ENCODE measurements at places on chromosomes 3 and 15.

GRCh38 chr3:134216191-134216764, 34.4 kb downstream of the RYK start:
- no peak for DNase-seq

DNA sequence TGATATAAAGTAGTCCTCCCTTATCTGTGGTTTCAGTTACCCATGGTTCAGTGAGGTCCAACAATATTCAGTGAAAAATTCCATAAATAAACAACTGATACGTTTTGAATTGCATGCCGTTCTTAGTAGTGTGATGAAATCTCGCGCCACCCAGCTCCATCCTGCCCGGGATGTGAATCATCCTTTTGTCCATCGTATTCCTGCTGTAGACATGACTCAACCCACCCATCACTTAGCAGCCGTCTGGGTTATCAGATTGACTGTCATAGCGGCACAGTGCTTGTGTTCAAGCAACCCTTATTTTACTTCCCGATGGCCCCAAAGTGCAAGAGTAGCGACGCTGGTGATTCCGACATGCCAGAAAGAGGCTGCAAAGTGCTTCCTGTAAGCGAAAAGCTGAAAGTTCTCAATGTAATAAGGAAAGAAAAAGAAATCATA, 48.0 kb upstream of the MEX3B start:
- no peak for DNase-seq

- no peak for DNase-seq
Observed at GRCh38 chr3:13583251-13584180, 34.6 kb downstream of the FBLN2 start.

DNA sequence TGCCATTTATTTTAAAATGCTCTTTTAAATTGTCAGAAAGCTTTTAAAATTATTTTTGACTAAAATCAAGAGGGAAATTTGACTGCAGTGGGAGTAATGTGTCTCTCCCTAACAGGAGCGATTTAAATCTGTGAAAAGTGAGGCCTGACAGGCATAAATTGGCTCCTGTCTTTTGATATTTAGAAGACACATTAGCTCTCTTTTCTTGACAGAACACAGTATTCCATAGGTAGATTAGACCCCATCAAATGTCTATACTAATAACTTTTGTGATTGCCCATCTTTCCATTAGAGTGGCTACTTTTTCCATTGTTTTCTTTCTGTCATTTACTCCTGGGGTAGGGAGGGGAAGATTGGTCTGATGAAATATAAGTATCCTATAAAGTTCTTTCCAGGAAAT, 866.3 kb downstream of the ROBO1 start:
- DNase-seq, result no peak

- no peak for DNase-seq
Observed at GRCh38 chr3:52481819-52482521, 13.2 kb upstream of the STAB1 start.

GRCh38 chr3:133944181-133944580, 48.5 kb upstream of the RAB6B start:
- no peak for DNase-seq

DNA sequence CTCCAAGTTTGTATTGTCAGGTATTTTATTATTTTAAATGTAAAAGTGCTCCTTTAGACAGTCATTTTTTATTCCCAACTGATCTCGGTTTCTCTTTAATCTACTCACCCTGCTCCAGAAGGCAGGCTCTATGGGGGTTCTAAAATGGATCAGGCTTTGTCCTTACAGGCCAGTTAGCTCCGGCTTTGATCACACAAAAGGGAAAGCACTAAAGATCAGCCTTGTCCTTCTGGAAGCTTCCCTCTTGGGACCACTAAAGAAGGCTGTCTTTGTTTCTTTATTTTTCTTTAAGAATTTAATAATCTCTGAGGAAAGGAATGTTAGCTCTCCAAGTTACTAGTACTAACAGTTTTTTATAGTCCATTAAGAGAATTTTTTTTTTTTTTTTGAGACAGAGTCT, 560.5 kb upstream of the ZNF717 start:
- DNase-seq, result no peak

GRCh38 chr15:41911691-41912345, 18.0 kb upstream of the SPTBN5 start:
- DNase-seq, result no peak

GRCh38 chr3:142566096-142566495, 12.4 kb downstream of the ATR start:
- DNase-seq, result no peak

GRCh38 chr3:189324538-189325138, 152.9 kb downstream of the TPRG1 start:
- DNase-seq, result no peak

DNA sequence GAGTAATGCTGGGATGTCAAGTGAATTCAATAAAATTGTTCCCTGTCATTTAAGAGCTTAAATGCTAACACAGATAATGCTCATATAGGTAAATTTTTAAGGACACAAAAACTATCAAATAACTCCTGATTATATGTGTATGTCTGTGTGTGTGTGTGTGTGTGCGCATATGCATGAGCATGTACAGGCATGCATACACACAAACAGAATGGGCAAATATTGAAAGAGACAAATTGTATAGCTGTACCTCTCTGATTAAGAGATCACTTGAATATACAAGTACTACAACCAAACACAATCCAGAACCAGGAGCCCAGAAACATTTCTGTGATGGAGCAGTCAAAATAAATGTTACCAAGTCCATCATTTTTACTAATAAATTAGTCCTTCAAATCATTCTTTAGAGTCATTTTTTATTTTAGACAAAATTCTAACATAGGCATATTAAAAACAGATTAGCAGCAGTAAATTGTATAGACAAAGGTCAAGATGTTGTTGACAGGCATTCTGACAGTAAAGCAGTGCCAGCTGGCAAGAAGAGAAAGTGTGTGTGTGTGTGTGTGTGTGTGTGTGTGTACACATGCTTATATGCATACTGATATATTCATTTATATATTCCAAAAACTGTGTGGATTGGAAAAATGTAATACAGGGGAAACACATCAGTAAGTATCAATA, 145.3 kb downstream of the CD47 start:
- DNase-seq, result no peak

- DNase-seq, result no peak
Observed at GRCh38 chr15:42253300-42253699, 19.7 kb upstream of the GANC start.

DNA sequence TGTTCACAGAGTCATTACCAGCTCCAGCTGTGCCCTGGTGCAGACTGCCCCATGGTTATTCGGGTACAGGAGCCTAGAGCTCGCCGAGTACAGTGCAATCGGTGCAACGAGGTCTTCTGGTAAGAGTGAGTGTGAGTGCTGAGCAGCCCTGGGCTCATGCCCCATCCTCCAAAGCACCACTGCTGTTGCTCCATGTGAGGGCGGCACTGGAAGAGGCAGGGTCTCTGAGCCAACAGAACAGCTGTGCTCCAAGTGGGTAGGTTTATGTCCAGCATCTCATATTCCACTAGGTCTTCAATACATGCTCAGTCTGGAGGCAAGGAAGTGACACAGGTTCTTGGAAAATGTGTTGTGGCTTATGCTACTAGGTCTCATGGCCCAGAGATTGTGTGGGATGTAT, 19.5 kb upstream of the P4HTM start:
- no peak for DNase-seq

DNA sequence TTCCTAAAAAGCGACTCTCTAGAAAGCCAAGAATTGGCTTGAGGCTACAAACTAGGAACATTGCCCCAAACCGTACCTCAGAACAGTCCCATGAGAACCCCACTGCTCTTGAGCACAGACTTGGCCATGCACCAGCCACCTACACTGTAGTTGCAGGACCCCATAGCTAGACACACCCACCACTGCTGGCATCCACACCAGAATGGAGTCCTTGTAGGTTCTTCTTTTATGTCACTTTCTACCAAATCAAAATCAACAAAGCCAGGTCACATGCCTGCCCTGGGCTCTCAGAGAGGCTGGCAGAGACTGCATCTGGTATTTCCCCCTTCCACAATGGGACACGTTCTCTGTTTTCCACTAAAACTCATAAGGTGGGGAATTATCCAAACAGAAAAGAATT, 290.5 kb downstream of the SHOX2 start:
- DNase-seq, result no peak

- DNase-seq, result no peak
Observed at GRCh38 chr3:102447272-102447671, 12.5 kb downstream of the ZPLD1 start.

DNA sequence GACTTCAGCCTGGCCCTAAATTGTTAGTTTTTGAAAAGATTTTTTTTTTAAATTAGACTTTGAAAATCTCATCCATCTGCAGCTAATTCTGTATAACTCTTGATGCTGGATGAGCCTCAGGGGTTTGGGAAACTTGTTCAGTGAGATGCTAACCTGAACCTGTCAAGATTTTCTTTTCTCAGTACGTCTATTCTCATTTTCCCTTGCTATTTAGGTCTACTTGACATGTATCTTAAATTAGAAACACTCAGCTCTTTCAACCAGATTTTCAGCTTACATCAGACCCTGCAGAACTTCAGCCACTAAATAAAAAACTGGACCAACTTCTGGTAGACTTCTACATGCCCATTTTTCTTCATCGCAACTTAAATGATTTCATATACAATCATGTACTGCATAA, 61.4 kb downstream of the MFSD1 start:
- DNase-seq, result no peak

DNA sequence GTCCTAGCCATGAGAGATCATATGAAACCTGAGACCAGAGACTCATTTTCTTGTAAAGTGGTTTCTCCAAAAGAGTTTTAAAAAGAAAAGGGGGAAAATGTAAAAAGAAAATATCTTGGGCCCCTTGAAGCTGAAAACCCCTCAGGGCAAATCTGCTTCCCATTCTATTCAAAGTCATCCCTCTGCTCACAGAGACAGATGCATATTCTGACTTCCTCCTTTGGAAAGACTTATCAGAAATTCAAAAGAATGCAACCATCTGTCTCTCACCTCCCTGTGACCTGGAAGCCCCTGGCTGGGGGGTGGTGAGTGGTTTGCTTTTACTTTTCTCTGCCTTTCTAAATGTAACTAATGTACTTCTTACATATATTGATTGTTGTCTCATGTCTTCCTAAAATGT, 1154.8 kb downstream of the NSUN3 start:
- DNase-seq, result no peak

- no peak for DNase-seq
Observed at GRCh38 chr3:84998545-84998944, 39.8 kb downstream of the CADM2 start.

DNA sequence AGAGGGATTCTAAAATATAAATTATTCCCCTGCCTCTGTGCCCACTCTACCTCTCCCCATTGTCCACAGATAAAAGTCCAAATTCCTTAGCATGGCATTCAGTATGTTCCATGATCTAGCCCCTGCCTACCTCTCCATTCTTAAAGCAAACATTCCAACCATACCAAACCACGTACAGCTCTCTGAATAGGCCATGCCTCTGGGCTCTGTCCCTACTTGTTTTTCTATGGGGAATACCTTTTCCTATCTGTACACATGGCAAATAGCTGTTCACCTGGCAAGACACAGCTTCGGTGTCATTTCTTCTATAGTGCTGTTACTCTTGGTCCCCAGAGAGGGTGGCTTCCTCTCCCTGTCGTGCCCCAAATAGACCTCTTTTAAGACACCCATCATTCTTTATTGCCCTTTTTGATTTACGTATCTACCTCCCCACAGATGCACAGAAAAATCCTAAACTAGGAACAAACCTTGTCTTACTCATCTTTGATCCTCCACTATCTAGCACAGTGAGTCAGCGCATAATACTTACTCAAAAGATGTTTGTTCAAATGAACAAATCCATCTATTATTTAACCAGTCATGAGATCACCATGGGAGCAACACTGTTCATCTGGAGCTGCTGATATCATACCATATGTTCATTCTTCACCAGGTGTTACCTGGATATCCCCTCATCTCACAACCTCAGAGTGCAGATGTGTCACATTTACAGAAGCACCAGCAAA, 329.8 kb downstream of the THSD4 start:
- no peak for DNase-seq

All from inflammatory macrophage (primary cell).